Naive thymus-derived CD4-positive, alpha-beta T cell (primary cell): ENCODE measurements at places on chromosomes 6 and 20.

DNA sequence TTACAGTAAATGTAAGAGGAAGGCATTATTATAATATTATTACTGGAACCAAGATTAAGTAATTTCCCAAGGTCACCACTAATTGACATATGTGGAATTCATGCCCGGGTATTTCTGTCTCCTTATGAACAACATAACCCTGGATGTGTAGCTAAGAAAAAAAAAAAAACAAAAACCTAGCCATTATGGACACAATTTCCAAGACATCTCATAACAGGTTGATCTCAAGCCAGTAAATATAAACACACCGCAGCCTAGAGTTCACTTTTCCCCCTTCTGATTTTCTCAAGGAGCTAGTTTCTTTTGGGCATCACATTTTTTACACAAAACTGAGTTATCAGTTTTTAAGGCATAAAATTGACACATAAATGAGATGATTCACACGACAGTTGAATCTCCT, 306.5 kb upstream of the RSPO3 start:
- no peaks in the 10 kb centered on the region for H3K4me1 ChIP-seq
- H3K27ac ChIP-seq, result no peak overlapping the region
- no peaks in the 10 kb centered on the region for H3K27me3 ChIP-seq
- no peak for DNase-seq

GRCh38 chr6:170489836-170490235, 63.3 kb downstream of the PSMB1 start:
- no peaks in the 10 kb centered on the region for H3K36me3 ChIP-seq
- no peak for DNase-seq
- no peak overlapping the region for H3K27ac ChIP-seq
- no peaks in the 10 kb centered on the region for H3K4me1 ChIP-seq

DNA sequence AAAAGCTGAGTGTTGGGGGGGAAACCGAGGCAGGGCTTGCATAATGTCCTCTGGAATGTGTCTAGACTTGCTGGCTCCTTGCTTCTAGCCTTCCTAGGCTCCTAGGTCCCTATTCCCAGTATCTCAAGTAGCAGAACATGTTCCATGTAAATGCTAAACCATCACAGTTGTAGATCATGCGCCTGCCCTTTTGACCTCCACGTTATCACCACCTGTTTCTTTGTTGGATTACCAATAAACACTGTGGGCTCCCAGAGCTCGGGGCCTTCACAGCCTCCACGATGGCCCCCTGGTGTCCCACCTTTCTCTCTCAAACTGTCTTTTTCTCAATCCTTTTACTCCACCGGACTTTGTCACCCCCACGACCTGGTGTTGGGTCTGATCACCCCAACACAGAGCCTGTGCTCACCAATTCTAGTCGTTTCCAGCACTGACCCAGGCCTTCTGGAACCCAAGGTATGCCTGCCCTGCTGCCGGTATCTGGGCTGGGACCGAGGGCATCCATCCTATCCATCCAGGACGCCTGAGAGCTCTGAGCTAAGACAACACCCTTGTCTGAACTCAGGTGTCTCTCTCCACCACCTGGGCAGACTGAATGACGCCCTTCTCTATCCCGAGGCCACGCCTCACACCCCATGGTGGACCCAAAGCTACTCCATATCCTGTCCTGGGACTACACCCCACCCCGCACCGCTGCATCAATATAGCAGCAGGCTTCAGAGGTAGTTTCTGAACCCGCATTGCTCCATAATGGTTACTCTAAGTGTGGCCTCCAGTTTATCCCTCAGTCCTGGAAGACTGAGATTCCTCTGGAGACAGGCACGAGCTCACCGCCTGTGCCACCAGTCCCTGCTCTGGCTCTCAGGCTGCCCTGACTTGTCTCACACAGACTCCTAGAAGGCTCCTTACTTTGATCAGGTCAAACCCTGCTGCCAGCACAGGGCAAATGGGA, 9.3 kb upstream of the PRR18 start:
- peaks cover 8% of the 10 kb centered on the region for H3K36me3 ChIP-seq
- no peak for DNase-seq
- H3K4me3 ChIP-seq, result no peak overlapping the region
- H3K27ac ChIP-seq, result no peak overlapping the region
- no peaks in the 10 kb centered on the region for H3K27me3 ChIP-seq
- no peaks in the 10 kb centered on the region for H3K4me1 ChIP-seq

GRCh38 chr6:158279615-158280014, 32.6 kb upstream of the TULP4 start:
- no peak overlapping the region for H3K4me3 ChIP-seq
- H3K27me3 ChIP-seq, result no peaks in the 10 kb centered on the region
- H3K27ac ChIP-seq, result no peak overlapping the region

- H3K27me3 ChIP-seq, result no peaks in the 10 kb centered on the region
- H3K27ac ChIP-seq, result no peak overlapping the region
- H3K36me3 ChIP-seq, result no peaks in the 10 kb centered on the region
- H3K4me1 ChIP-seq, result no peaks in the 10 kb centered on the region
- no peak overlapping the region for H3K4me3 ChIP-seq
- no peak for DNase-seq
Observed at GRCh38 chr6:13831615-13832014, 17.3 kb upstream of the MCUR1 start.

- no peak overlapping the region for H3K4me3 ChIP-seq
- no peaks in the 10 kb centered on the region for H3K27me3 ChIP-seq
- no peak overlapping the region for H3K27ac ChIP-seq
- DNase-seq, result no peak
- no peaks in the 10 kb centered on the region for H3K36me3 ChIP-seq
Observed at GRCh38 chr6:144602523-144603180, 317.5 kb downstream of the UTRN start.

- H3K36me3 ChIP-seq, result no peaks in the 10 kb centered on the region
- H3K27me3 ChIP-seq, result no peaks in the 10 kb centered on the region
- no peak overlapping the region for H3K27ac ChIP-seq
- H3K4me3 ChIP-seq, result no peak overlapping the region
Observed at GRCh38 chr6:69601132-69601531, 195.7 kb downstream of the LMBRD1 start.

DNA sequence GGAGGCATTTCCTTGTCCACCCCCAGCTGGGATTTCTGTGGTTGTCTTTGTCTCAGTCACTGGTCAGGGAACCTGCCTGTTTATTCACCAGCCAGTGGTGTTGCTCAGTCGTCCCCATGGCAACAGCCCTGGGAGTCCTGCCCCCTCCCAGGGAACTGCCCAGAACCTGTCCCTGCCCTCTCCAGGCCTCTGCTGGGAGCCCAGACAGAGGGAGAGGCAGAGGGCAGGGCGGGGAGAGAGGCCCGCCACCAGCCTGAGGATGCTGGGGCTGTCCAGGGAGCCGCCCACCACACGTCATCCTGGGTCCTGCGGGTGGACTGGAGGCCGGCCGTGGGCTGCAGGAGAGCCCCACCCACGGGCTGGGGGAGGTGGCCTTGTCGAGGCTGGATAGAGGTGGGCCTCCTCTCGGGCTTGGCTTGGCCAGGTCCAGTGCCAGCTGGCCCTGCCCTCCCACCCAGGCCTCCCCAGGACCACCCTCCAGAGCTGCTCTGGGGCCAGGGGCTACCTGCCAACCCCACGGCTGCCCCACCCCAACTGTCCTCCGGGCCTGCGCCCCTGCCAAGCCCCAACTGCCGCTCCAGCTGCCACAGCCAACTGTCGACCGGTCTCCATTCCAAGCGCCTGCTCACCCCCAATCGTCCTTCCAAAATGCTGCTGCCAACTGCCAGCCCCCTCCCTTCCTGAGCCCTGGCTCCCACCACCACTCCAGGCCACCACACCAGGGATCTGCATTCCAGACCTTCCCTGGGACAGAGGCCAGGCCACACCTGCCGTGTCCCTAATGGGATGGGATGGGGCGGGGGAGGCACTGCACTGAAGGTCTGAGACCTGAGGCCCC, 4.2 kb upstream of the ZBTB46 start:
- H3K36me3 ChIP-seq, result no peaks in the 10 kb centered on the region
- no peaks in the 10 kb centered on the region for H3K27me3 ChIP-seq
- DNase-seq, result no peak
- H3K4me1 ChIP-seq, result no peaks in the 10 kb centered on the region
- no peak overlapping the region for H3K4me3 ChIP-seq

- no peak for DNase-seq
- H3K36me3 ChIP-seq, result no peaks in the 10 kb centered on the region
- no peak overlapping the region for H3K27ac ChIP-seq
- peaks cover 36% of the 10 kb centered on the region for H3K4me1 ChIP-seq
- no peak overlapping the region for H3K4me3 ChIP-seq
Observed at GRCh38 chr6:159067334-159067733, 22.5 kb upstream of the TAGAP start.

DNA sequence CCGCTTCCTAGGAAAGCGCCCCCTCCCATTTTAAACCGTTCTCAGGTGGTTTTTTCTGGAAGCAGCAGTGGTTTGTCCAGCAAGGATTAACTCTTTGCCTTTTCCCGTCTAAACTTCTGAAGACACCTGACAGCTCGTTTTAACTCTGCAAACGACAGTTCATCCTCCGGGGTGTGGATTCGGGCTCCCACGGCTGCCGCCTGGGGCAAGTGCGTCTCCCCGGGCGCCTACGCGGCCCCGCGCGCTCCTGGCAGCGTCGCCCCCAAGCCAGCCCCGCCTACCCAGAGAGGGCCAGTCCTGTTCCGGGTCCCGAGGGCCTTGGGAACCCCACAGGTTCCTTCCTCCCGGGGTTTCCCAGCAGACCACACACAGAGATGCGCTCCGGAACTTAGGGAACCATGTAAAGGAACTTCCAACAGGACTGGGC, 54.4 kb downstream of the PRR18 start:
- H3K4me1 ChIP-seq, result peaks cover 16% of the 10 kb centered on the region
- no peak overlapping the region for H3K27ac ChIP-seq
- DNase-seq, result no peak
- H3K36me3 ChIP-seq, result no peaks in the 10 kb centered on the region
